ENCODE measurements at places on chromosomes 7 and 10.

- no peak for DNase-seq
These were observed 47.8 kb upstream of the CSTF2T start for GRCh38 chr10:51747216-51747615.

DNA sequence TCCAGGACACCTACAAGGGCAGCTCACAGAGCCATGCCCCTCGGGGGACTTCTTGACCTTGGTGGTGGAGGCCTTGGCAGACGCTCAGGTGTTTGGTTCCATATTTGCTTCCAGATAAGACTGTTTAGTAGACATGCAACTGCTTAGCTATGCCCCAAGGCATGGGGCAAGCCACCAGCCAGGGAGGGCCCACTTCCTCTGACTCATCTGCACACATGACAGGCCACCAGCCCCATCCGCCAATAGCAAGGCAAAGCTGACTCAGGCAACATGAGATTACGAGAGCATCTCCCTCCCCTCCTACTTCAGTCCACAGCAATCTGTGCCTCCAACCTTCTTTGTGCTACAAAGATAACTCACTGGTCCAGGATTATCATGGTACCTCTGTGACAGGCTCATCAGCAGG is 54.9 kb downstream of the KCNMA1 start:
- DNase-seq: no peak

DNA sequence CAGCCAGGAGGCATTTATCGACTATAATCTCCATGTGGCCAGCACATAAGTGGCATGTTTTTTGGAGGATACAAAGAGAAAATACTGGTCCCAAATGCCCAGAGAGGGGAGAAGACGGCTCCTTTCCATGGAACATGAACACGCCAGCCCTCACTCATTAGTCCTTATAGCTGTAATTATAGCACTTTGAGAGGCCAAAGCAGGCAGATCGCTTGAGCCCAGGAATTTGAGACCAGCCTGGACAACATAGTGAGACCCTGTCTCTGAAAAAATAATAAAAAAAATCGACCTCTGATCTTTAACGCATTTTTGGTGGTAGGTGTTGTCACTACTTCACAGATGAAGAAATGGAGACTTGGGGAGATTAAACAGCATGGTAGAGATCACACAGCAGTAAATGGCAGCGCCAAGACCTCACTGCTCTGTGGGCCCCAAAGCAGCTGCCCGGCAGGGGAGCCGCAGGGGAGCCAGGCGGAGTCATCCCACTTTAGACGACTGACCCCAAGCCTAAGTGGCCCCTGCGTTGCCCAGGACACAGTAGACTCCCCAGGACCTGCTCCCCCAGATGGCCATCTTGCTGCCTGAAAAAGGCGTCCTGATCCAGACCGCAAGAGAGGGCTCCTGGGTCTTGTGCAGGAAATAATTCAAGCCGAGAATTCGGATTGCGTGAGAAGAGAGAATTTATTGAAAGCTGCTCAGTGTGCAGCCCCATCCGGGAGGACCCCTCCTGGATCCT is 21.2 kb upstream of the PRKAG2 start:
- DNase-seq: no peak

GRCh38 chr7:29993140-29993539 is 3.5 kb upstream of the SCRN1 start:
- DNase-seq: no peak

GRCh38 chr10:69262292-69262751 is 16.0 kb upstream of the HK1 start:
- DNase-seq: no peak

- DNase-seq: no peak
These were observed 10.2 kb downstream of the IGFBP3 start for GRCh38 chr7:45910855-45911254.

DNA sequence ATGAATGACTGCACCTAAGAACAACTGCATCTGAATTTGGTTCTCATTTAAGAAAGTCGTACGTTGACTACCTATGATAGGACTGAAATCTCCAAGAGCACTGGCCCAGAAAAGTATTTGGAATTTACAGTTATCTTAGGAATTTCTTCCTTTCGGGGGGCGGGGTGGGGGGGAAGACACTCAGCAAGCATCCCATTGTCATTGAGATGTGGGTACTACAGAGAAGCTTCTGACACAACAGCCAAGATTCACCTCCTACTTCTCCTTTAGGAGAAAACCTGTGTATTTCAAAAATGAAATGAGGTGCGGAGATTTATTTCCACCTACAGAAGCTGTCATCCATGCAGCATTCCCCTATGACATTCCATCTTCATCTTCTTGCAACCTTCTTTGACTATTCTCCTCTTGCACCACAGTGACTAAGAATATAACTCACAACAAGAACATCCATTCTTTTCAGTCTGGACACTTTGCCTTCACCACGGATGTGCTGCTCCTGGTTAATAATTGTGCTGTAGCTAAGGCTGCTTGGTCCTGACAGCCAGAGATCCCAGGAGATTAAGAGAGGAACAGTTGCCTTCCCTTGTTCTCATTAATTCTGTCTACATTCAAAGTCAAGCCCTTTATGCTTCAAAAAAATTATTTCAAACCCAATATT is 98.4 kb upstream of the FRMD4A start:
- no peak for DNase-seq

DNA sequence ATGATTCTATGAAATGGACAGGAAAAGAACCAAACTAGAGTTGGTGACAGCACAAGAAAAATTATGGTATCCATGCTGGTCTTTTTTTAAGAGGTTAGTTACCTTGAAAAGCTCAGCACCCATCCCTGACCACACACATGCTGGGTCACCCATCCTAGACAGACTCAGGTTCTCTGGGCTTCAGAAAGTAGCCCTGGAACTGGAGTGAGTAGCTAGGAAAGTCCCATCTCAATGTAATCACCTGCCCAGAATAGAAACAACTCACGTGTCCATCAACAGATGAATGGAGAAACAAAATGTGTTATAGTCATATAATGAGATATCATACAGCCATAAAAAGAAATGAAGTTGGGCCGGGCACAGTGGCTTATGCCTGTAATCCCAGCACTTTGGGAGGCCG is 37.0 kb downstream of the GSDME start:
- no peak for DNase-seq

DNA sequence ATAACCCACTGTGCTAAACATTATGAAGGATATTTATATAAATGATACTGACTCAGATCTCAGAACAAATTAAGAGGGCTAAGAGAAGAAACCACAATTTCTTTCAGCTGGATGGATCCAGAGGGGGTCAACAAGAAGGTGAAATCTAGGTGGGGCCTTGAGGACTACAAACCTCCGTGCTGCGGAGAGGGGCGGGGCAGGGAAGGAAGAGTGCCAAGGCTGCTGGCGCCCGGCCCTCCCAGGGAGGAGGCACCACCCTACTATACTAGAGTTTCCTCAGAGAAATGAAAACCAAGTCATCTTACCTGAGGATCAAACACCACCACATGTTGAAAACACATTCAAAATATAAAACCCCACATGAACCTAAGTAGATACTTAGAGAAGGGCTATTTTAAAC is 29.3 kb upstream of the CRYGN start:
- DNase-seq: no peak

DNA sequence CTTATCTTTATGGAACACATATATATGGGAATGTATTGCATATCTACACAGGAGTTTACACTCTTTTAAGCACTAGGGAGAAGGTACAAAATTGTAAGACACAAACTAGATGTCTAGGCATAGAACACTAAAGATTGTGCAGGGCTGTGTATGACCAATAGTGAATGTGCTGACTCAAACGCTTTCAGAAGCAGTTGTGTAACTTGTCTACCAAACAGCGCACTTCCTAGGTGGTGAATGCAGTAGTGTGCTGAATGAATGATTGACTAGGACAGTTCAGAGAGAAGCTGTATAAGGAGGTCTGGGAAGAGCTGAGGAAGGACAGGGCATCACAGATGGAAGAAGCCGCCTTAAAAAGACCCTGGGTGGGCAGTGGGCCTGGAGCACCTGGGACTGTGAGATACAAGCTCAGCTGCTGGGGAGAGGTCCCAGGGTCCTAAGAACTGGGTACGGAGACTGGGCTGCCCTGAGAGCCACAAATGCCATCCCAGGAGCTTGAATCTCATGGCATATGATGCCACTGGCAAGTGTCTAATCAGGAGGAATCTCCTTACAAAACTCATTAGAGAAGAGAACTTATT is 14.2 kb downstream of the CLRN3 start:
- no peak for DNase-seq

DNA sequence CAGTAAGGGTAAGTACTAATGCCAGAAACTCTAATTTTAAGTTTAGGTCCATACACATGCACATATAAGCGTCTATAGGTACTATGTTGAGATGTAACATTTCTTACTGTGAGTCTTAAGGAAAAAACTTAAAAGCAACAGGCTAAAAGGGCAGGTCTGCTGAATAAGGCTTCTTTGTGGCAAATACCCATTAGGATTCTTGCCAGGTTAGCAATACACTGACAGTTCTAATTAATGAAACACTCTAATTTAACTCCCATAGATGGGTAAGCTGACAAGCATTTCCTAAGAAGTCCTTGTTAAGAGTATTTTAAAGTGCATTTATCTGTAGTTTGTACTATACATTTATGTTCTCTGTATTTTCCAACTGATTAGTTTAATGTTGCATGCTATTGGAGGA is 14.0 kb downstream of the SCRN1 start:
- DNase-seq: no peak

DNA sequence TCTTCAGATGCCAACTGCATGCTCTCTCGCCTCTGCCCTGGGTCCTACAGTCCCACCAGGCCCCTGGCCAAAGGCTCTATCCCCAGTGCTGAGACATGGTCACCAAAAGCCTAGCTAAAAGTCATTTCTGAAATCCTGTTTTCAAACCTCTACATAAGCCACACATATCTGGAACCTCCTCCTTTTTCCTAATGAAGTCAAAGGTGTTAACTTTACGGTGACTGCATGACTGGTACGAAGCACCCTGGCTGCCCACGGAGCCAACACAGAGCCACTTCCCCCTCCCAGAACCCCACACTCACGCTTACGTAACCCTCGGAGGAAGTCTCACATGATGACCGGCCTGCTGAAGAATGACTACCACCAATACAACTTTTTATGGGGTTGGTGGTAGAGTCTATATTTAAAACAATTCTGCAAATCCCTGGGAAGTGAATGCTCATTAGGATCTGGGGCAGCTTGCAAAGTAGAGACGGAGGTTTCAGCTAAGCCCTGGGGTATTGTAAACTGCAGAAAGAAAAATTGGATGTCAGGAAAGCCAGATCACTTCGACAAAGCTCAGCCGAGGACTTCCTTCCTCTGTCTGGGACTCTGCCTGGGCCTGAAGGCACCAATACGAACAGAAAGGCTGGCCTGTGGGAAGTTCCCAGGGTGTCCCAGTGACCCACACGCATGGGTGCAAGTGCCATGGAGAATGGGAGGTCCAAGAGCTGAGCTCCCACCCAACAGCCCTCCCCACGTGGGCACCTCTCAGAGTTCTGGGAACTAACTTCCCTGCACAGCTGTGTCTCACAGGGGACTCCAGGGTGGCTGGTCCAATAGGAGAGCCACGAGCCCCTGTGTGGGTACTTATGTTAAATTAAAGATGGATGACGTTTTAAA is 50.7 kb downstream of the PDGFA start:
- DNase-seq: no peak

GRCh38 chr7:138625849-138626230 is 75.3 kb downstream of the SVOPL start:
- no peak for DNase-seq

GRCh38 chr7:108442039-108442568 is 14.1 kb downstream of the NRCAM start:
- DNase-seq: peak; percentile 53

DNA sequence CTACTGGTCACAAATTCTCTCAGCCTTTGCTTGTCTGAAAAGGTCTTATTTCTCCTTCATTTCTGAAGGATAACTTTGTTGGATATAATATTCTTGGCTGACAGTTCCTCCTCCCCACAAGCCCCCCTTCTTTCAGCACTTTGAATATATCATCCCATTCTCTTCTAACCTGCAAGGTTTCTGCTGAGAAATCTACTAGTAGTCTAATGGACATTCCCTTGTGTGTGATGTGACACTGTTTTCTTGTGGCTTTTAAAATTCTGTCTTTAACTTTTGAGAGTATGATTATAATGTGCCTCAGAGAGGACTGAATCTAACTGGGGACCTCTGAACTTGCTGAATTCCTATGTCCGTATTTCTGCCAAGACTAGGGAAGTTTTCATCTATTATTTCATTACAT is 104.3 kb downstream of the RSU1 start:
- no peak for DNase-seq

- no peak for DNase-seq
These were observed 34.0 kb downstream of the AUTS2 start for GRCh38 chr7:69632280-69632679.

GRCh38 chr7:5332579-5332978 is 49.8 kb downstream of the SLC29A4 start:
- DNase-seq: no peak

DNA sequence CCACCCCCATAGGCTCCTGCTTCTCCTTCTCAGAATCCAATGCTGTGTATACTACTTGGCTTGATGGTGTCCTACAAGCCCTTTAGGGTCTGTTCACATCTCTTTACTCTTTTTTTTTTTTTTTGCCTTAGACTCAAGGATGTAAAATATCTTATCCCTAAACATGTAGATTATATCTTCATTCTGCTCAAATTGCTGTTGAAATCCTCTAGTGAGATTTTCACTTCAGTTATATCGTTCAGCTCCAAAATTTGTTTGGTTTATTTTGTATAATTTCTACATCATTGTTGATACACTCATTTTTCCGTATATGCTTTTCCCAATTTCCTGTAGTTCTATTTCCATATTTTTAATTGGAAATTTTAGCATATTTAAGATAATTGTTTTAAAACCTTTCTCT is 1.8 kb upstream of the AKR1C3 start:
- no peak for DNase-seq

DNA sequence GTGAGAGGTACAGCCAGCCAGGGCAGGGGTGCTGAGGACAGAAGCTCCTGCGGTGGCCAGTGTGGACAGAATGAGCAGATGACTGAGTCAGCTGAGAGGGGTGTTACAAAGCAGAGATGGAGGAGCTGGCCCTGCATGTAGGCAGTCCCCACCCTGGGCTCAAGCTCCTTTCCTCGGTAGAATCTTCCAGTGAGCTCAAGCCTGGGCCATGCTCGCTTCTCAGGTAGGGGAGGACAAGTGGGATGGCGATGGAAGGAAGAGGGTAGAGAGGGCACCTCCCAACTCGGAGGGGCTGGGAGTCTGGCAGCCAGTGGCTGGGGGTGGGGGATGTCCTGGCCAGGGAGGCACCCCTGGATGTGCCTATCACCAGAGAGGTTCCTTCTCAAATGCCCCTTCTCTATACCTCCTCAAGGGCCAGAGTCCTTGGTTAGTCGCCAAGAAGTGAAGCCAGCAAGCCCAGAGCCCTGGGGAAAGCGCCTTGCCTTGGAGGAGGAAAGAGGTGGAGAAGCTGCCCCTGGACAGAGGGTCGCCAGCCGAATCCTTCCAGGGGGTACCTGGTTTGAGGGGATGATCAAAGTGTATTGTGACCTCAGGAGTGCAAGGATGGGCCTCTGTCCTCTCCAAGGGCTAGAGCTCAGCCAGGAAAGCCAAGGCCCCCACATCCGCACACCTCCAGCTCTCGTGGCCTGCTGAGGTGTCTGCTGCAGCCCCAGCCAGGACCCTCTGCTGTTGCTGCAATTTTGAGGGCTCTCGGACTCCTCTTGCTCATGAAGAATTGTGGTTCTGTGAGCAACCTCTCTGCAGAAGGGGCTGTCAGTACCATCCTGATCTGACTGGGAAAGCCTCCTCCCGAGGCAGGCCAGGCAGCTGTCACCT is 88.6 kb upstream of the MACROH2A2 start:
- no peak for DNase-seq
